ENCODE measurements at places on chromosomes 5 and 9.

- peak; percentile 13 for DNase-seq
Measured at GRCh38 chr9:125659201-125659840, 47.7 kb downstream of the MAPKAP1 start.

DNA sequence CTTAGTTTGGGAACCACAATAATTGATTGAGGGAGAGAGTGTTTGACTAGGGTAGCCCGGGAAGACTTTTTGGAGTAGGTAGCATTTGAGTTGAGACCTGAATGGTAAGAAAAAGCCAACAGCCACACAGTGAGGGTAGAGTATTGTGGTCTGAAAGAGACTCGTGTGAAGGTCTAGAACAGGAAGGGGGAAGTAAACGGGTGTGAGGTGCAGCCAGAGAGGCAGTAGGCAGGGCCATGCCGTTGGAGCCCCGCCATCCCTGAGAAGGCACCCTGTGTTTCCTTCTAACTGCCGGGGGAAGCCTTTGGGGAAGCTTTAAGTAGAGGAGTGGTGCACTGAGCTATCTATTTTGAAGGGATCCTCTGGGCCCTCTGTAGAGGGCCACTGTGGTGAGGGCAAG, 3.5 kb upstream of the F2RL2 start:
- DNase-seq = no peak

GRCh38 chr9:75455444-75455921, 367.2 kb downstream of the OSTF1 start:
- DNase-seq = peak; percentile 4

GRCh38 chr5:56396634-56397033, 163.5 kb upstream of the ANKRD55 start:
- no peak for DNase-seq

- no peak for DNase-seq
Measured at GRCh38 chr5:127192836-127193338, 97.7 kb upstream of the MEGF10 start.

DNA sequence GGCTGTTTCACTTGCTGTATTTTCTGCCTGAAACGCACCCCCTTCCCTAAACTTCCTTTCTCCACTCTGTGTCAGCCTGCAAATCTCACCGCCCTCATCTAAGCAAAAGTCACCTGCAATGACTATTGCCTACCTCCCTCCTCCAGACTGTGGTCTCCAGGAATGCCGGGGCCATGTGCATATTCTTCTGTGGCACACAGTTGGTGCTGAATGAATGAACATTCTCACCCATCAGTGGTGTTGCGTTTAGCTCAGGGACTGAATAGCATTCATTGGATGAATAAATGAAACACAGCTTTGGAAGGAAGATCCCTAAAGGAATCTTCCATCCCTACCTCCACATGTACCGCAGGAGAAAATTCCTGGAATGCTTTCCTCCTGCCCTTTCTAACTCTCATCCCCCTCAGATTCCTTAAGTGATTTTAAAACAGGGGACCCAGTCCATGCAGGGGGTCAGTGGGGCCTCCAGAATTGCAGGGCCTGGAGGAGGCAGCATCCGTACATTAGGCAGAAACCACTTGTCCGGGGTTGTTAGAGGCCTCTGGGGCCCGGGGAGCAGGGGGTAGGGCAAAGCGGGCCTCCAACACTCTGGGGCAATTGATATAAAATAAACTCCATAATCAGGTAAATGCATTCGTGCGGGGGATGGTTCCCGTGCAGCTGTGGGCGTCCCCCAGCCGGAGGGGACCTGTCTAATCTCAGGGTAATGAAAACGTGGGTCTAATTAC, 28.3 kb upstream of the PTGS1 start:
- no peak for DNase-seq

- DNase-seq = peak; percentile 89
Measured at GRCh38 chr9:22097707-22098106, 88.6 kb upstream of the CDKN2B start.

- DNase-seq = no peak
Measured at GRCh38 chr5:14176888-14177287, 33.7 kb downstream of the TRIO start.

DNA sequence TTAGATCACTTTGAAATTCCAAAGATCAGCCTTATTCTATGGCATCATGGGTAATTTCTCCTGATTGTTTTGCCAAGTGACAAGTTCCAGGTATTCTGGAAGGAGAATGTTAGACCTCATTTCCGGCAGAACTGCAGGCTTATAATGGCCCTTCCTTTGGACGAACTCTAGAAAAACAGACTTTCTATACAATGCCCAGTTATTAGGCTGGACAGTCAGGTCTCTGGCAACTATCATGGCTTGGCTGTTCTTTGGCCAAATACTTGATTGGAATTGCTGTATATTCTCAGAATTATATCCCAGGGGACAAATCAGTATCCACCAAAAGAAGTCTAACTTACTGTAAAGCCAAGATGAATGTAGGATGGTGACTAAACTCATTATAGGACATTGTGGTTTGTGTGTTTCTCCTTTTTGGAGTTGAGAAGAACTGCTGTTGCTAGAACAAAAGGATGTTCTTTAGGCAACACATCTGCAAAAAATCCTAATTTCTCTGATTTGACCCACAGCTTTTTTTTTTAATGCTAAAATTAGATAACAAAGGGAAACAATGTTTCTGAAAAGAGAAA, 69.0 kb downstream of the ADAMTSL1 start:
- peak; percentile 85 for DNase-seq

DNA sequence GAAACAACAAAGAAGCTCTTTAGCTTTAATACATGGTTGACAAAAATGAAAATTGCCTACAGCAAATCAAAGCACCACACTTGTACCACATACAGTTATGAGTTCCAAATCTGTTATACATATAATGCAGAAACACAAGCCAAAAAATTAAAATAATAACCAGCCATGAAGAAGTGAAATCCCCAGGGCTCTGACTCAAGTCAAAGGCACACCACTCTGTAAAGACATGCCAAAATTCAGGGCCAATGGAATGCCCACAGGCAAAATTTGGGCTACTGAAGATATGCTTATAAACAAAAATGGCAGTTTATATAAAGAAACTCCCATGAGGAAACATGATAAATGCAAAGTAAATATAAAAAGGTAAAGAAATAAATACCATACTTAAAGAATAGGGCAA, 29.0 kb downstream of the THBS4 start:
- peak; percentile 39 for DNase-seq

- DNase-seq = no peak
Measured at GRCh38 chr5:132301344-132302271, 7.4 kb downstream of the SLC22A4 start.

GRCh38 chr5:134051305-134051704, 46.5 kb upstream of the VDAC1 start:
- DNase-seq = no peak

GRCh38 chr5:154486427-154486866, 8.4 kb upstream of the HAND1 start:
- no peak for DNase-seq

GRCh38 chr5:127696683-127697082, 6.5 kb upstream of the CCDC192 start:
- peak; percentile 86 for DNase-seq

- DNase-seq = peak; percentile 9
Measured at GRCh38 chr9:6305954-6306563, 22.1 kb upstream of the TPD52L3 start.

- peak; percentile 47 for DNase-seq
Measured at GRCh38 chr9:35306283-35306682, 144.5 kb downstream of the UNC13B start.

- no peak for DNase-seq
Measured at GRCh38 chr5:2133080-2133479, 250.4 kb upstream of the IRX4 start.

- DNase-seq = no peak
Measured at GRCh38 chr5:124961521-124961920, 215.1 kb upstream of the ZNF608 start.
